ENCODE measurements at places on chromosomes 12 and 14.
A peak's percentile ranks its signal among the peaks of the same experiment; 100 is the strongest.

DNA sequence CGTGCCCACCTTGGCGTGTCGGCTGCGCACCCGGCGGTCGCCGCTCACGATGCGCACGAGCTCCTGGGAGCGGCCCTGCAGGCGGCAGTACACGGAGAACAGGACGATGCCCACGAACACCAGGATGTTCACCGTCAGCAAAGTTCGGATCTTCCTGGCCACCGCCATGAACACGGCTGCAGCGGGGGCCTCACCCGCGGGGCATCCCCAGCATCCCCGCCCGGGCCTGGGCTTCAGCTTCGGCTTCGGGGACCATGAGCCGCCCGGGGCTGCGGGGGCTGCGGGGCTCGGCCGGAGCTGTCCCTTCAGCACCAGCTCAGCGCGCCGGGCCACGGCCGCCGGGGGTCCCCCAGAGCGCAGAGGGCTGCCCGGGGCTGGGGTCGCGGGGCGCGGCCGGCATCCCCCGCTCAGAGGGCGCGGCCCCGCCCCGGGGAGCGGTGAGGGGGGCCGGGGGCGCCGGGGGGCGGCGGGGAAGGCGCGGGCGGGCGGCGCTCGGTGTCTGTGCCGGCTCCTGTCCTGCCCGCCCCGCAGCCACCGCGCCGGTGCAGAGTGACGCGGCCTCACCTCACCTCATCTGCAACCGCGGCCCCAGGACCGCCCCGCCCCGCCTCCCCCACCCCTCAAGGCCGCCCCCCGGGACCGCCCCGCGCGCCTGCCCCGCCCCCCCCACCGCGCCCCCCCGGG lies at the start of gene GALNT9:
Gene GALNT9 (minus strand): TSS at position 554 of the 684 bp plus-strand sequence. CDS start 386 bp downstream, at position 168.
- DNase-seq: peak; percentile 65

GRCh38 chr14:96363751-96364336 lies 518 bp downstream of the GSKIP start:
- DNase-seq: no peak

GRCh38 chr12:12533238-12533829 lies 29.3 kb downstream of the DUSP16 start:
- no peak for DNase-seq

GRCh38 chr12:14313379-14314138 lies 51.9 kb upstream of the ATF7IP start:
- no peak for DNase-seq

GRCh38 chr12:112112409-112113133 lies 4.0 kb upstream of the NAA25 start:
- no peak for DNase-seq

DNA sequence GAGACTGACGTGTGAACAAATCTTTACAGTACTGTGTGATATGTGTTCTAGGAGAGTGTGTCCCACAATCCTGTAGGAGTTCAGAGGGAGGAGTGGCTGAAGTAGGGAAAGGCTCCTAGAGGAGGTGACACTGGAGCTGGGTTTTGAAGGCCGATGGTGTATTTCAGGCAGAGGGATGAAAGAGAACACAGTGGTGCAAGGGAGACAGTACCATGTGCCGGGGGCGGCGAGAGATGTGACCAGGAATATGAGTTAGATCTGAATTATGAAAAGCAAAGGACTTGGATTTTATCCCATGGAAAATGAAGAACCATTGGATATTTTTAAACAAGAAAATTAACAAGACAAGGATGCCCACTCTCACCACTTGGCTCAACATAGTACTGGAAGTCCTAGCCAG lies 77.0 kb upstream of the ESRRB start:
- DNase-seq: no peak

- no peak for DNase-seq
Measured at GRCh38 chr14:104359969-104360442, 219.6 kb upstream of the C14orf180 start.

GRCh38 chr12:4027412-4027811 lies 154.2 kb upstream of the PARP11 start:
- DNase-seq: no peak

DNA sequence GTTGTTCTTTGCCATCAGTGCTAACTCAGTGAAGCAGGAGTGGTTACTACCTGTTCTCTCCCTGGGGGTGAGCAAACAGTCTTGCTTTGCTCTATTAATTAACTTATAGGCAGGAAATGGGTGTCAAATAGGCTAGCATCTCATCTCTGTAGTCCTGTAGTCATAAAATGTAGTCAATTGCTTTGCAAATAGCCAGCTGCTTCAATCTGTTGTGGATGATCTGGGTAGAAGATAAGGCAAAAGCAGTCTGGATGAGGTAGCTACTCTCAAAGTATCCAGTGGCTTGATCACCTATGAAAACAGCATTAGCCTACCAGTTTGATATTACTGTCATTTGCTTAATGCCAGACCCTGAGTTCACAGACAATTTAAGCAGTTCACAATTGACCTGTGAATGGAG lies 369.0 kb upstream of the TMTC1 start:
- no peak for DNase-seq

- DNase-seq: no peak
Measured at GRCh38 chr14:101980251-101980650, 15.9 kb downstream of the DYNC1H1 start.

GRCh38 chr12:99334285-99335056 lies 313.1 kb upstream of the GARIN6 start:
- DNase-seq: no peak

DNA sequence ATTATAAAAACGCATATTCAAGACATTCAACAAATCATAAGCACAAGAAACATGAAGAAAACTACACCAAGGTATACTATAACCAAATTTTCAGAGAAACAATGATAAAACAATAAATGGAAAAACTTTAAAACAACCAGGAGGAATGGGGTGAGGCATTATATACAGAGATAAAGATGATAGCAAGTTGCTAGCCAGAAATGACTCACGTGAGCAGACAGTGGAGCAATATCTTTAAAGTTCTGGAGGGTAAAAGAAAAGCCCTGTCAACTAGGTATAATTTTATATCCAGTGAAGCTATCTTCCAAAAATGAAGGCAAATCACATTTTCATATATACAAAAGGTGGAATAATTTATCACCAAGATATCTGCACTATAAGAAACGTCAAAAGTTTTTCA lies 97.8 kb upstream of the PCED1B start:
- no peak for DNase-seq

DNA sequence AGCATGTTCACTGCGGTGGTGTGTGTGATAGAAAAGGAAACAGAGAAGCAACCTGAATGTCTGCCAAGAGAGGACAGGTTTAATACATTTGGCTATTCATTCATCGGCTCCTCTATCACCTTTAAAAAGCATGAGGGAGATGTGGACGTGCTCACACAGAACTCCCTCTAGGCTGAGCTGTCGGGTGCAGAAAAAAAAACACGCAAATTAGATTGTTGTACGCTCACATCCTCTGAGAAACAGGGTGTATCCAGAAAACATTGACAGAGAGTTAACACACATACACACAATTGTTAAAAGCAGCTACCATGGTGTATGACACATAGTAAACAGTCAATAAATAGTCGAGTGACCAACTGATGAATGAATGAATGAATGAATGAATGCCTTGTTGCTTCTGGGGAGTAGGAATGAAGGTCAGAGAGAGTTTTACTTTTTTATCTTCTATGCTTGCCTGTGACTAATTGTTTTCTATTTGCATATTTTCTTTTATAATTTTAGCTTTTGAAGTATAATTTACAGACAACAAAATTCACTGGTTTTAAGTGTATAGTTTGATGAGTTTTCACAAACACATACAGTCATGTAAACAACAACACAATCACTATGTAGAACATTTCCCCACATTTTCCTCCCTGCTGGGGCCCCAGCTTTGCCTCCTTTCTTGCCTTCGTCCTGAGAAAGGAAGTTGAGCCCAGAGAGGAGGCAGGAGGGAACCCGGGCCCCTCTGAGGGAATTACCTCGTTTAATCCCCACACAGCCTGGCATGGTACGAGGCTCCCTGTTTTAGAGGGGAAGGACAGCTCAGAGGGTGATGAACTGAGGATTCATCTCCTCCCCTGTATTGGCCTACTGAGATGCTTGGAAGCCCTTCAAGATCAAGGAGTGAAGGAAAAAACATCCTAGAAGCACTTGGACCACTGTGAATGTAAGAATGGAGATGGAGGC lies 19.7 kb upstream of the FAM222A start:
- no peak for DNase-seq

GRCh38 chr12:52630599-52631200 lies 12.3 kb upstream of the KRT73 start:
- DNase-seq: no peak

- no peak for DNase-seq
Measured at GRCh38 chr12:82838131-82838551, 151.4 kb downstream of the TMTC2 start.

- DNase-seq: no peak
Measured at GRCh38 chr12:67832155-67832554, 157.1 kb upstream of the IFNG-AS1 start.

DNA sequence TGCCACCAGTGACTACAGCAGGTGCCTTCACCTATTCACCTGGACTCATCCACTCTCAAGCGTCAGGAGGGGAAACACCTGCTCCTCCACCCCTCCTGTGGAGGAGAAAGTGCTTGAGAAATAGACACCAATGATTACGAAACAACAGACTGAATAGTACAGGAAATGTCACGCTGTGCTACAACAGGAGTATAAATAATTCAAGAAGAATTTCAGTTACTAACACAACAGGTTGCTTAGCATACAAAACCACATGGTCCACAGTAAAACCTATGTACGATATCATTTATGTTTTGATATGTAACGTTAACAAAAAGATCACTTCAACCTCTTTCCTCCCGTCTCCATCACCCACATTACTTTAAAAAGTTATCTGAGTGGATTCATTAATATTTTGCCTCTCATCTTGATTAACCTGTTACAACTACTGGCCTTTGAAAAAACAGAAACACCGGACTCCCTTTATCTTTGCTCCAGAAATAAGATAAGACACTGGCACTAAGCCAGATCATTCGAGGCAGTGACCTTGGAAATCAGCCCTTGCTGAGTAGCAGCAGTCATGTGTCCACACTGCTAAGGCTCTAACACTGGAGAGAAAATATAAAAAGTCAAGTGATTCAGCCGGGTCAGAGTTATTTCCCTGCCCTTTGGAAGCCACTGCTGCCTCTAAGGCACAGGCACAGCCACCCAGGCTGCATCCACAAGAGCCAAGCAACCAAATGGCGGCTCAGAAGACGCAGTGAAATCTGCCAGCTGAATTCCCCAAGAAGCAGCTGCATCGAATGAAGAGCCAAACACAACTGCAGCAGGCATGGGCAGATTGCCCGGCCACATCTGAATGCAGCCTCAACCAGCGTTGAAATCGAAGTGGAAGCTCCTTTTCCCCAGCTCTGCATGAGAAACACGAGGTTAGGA lies 40.9 kb downstream of the NT5DC3 start:
- no peak for DNase-seq

GRCh38 chr14:99716091-99716849 lies 32.2 kb downstream of the CYP46A1 start:
- no peak for DNase-seq

- DNase-seq: peak; percentile 95
Measured at GRCh38 chr12:11500188-11500860, 105.0 kb upstream of the PRB2 start.

DNA sequence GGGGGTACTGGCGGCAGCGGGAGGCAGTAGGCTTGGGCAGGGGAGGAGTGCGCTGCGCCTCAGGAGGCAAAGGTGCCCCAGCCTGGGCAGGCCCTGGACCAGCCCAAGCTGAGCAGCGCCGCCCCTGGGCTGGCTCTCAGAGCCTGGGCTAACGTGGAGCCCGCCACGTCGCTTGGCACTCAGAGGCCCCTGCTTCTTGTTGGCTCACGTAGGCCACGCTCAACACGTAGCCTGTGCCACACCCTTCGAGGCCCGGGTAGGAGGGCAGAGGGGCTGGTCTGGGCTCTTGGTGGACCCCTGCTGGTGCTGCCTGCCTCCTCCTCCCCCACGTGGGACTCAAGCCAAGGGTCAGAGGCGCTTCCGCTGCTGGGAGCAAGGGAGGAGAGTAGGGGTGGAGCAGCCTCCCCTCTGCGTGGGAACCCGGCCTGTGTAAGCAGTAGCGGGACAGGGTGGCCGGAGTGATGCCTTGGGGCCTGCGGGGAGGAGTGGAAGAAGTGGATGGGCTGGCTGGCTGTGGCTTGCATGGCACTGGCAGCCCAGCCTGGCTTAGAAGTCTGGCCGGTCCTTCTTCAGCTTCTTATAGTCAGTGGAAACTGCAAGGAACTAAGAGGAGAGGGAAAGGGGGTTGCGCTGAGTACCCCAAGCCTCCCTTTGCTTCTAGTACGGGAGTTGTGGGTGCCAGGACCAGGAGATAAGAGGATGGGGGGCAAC lies 5.7 kb downstream of the SHMT2 start:
- DNase-seq: no peak

DNA sequence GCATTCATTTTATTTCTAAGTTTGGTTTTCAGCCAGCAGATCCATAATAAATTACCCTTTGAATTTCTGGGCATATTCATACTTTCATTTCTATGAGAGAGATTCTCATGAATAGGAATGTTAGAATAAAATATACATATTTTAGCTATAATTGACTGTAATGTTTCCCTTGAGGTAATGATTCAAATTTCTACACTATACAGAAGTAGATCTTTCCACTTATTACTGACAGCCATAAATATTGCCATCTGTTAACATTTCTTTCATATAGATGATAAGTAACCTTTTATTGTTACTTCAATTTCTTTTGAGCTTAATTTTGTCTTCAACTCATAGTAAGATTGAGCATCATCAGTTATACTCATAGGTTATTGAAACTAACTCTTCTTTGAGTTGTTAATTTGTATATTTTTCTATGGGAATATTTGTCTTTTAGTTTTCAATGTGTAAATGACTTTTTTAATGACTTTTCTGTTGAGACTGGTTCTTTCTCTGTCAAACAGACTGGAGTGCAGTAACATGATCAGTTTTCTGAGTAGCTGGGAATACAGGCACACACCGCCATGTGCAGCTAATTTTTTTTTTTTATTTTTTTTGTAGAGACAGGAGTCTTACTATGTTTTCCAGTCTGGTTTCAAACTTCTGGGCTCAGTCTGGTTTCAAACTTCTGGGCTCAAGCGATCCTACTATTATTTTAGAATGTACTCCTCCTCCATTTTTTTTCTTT lies 991.6 kb downstream of the SLC6A15 start:
- DNase-seq: no peak

DNA sequence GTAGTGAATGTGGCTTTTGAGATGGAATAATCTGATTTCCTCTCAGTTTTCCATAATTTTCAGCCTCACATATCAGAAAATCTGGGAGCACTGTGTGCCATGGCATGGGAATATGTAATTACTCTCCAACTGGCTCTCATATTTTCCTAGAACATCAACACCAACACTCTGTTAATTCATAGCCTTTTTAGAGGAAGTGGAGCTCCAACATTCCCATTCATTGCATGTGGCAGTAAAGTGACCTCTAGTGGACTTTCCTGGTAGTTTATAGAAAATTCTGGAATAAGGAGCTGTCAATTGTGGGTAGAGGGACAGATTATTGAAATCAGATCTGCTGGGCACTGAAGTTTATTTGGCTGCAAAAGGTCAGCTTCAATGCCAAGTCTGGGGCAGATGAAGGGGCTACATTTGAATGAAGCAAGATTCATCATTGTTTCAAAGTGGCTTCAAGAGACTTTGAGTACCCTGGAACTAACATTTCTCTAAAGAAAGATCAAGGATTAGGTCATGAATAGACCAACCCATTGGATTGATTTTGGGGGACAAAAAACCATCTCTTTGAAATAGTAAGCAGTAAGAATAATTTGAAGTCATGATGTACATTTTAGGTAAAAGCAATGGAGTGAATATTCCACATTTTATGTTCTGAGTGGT lies 23.6 kb upstream of the USP44 start:
- no peak for DNase-seq

Data from neuronal stem cell (in vitro differentiated cells).